Activated CD8-positive, alpha-beta memory T cell treated with anti-CD3 and anti-CD28 coated beads, Interleukin-2, amount 50 U/mL, for 4 hours (primary cell): ENCODE measurements at places on chromosomes 7 and 10.

GRCh38 chr7:99825452-99825851, 2.4 kb upstream of the CYP3A43 start:
- no peak for DNase-seq

- no peak for DNase-seq
Measured at GRCh38 chr10:34249634-34250033, 565.5 kb downstream of the PARD3 start.

DNA sequence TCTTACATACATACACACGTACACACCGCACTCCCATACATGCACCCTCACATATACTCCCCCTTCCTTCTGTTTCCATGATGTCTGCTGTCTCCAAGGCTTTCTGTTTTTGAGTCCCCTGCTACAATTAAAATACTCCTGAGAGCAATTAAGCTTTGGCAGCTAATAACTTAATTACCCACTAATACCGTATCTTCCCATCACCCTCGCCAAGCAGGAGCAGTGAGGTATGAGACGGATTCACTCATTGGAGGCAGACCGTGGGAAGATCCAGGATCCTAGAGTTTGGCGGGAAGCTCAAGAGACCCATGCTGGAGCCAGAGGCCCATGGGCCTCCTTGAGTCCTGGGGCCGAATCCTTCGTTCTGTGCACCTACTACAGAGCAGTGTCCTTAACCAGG, 1.7 kb upstream of the CALN1 start:
- no peak for DNase-seq

DNA sequence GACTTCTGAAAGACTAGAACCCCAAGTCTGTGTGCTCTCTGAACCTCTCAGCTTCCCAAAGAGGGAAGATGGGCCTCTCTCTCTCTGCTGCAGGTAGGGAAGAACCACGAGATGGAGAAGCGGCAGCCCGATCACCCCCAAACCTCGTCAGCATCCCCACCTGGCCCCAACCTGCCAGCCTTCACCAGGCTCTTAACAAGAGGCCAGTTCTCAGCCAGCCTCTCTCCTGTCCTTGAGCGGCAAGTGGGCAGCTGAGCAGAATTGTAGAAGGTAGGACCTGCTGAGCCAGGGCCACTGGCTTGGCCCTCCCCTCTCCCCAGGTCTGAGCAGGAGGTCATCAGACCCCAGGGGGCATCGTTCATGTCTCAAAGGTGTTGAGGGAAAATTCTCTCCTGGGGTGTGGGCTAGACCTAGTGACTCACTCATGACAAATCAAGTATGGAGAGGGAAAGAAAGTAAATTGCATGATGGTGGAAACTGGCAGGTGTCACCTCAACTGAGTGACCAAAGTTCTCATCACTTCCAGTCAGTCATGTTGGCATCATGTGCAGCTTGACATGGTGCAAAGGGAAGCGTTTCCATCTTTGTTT, 92.0 kb upstream of the GPR26 start:
- DNase-seq: no peak
